ENCODE measurements at places on chromosomes 3 and 15. TPM values are rescaled to one million over a fixed set of nuclear protein-coding genes. Genes with fewer than 3 reads are reported as not detected.
A peak's percentile ranks its signal among the peaks of the same experiment; 100 is the strongest.

DNA sequence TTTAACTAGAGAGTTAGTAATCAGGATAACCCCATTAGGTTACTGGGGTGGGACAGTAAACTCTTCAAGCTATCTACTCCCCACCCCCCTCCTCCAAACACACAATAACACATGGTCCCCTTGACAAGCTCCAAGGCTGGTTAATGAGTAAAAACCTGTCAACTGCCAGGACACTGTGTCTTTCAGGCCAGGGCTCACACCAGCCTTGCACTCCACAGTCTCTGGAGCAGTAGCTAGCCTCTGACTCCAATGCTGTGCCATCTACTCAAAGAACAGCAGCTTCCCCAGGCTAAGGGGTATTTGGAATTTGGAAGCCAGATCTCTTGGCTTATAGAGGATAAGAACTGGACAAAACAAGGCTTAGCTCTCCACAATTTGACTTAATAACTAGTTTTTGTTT lies 115.8 kb downstream of the LRIG1 start:
- no peak for DNase-seq

FOXP1 gene
- total RNA-seq, result 118 TPM

EPHB1 gene
- 16.7 TPM for total RNA-seq

DNA sequence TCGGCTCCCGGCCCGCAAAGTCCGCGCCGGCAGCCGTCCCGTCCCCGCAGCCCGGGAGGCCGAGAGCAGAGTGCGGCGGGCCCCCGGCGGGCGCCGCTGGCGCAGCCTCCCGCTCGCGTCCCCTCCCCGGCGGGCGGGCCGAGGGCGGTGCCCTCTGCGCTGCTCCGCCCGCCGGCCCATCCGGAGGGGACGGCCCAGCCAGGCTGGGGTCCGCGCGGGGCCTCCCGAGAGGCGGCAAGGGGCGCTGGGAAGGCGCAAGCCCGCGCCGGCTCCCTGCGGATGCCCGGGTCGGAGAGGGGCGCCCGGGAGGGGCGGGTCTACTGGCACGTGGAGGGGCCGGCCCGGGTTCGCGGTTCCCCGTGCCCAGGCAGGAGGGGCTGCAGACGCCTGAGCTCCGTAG lies at the start of the genes CLCN2 and POLR2H:
TSS of gene CLCN2 (minus strand) at position 74 of the 400 bp plus-strand sequence. CDS start 126 bp downstream, outside the sequence.
TSS of gene POLR2H (plus strand) at position 179 of the 400 bp plus-strand sequence. CDS start 1,783 bp downstream, outside the sequence.
- DNase-seq, result peak; percentile 72

ATP13A4 gene
- total RNA-seq, result 10.2 TPM

DNA sequence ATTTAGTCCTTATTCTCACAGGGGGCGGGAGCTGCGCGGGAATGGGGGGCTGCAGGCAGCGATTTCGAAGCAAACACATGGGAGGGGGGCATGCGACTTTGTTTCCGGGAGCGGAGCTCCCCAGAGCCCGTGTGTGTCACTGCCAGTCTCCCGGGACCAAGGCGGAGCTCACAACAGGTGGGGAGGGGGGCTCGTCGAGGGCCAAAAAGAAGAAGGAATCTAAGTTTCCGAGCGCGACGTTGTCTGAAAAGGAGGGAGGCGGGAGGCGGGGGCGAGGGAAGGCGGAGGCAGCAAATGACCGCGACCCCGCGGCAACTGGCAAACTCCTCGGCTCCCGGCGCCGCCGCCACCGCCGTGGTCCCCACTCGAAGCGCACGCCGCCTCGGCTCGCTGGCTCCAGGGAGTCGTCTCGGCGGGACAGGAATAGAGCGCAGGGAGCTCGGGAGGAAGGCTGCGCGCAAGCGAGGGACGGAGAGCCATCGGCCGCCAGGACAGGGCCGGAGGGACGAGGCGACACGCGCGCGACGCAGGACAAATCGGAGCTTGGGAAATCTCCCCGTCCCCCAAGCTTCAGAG lies 1.4 kb downstream of the FOXP1 start:
- peak; percentile 41 for DNase-seq

SYNPR gene
- 119 TPM for total RNA-seq

- no peak for DNase-seq
These were observed 26.1 kb upstream of the CHRNA7 start for GRCh38 chr15:32004249-32004648.
